Activated CD4-positive, alpha-beta T cell treated with anti-CD3 and anti-CD28 coated beads for 36 hours (primary cell): ENCODE measurements at places on chromosomes 11 and 22. TPM values are rescaled to one million over a fixed set of nuclear protein-coding genes. Genes with fewer than 3 reads are reported as not detected.
A peak's percentile ranks its signal among the peaks of the same experiment; 100 is the strongest.

Gene ESAM
- total RNA-seq: 0.39 TPM

Gene SHISAL1
- not detected for total RNA-seq

Gene C11orf91
- not detected for total RNA-seq

Gene ANKK1
- 0.14 TPM for total RNA-seq

Gene MCHR1
- total RNA-seq: not detected

GRCh38 chr22:21867528-21868266, at the start of gene MAPK1:
Gene MAPK1 (minus strand): TSS chr22:21867645. CDS start chr22:21867440, 205 bp downstream.
- H3K4me3 ChIP-seq: peak within 1 kb of the TSS; percentile 93
- peak; percentile 97 for DNase-seq
- H3K27me3 ChIP-seq: peaks cover 5% of the 10 kb centered on the region
- peaks cover 38% of the 10 kb centered on the region for H3K4me1 ChIP-seq
- peak within 1 kb of the TSS; percentile 99 for H3K27ac ChIP-seq

- H3K4me1 ChIP-seq: peaks cover 3% of the 10 kb centered on the region
- DNase-seq: no peak
- H3K4me3 ChIP-seq: no peak overlapping the region
Observed at GRCh38 chr11:8828046-8828445, 82.9 kb upstream of the AKIP1 start.

DNA sequence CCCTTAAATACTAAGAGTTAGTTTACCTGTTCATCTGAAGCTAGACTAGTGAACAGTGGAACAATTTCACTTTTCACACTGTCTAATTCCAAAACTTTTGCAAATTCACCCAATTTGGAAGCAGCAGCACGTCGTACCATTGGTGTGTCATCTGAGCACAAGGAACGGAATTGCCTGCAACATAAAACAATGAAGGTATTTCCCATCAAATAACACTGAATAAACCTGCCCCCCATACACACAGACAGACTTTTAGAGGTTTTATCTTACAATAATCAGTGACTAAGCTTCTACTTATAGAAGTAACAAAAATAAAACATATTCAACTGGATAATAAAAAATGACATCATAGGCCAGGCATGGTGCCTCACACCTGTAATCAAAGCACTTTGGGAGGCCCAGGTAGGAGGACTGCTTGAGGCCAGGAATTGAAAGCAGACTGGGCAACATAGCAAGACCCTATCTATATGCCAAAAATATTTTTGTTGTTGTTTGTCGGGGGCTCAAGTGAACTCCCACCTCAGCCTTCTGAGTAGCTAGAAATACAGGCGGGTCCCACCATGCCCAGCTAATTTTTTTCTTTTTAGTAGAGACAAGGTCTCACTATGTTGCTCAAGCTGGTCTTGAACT, 6.3 kb downstream of the PPP2R1B start:
- peaks cover 63% of the 10 kb centered on the region for H3K36me3 ChIP-seq
- H3K4me1 ChIP-seq: peaks cover 22% of the 10 kb centered on the region
- no peak overlapping the region for H3K4me3 ChIP-seq
- DNase-seq: no peak
- no peak overlapping the region for H3K27ac ChIP-seq
